AG09309 (cell line): ENCODE measurements at places on chromosomes 7 and 10.

GRCh38 chr10:101214446-101215396 is 14.5 kb downstream of the LBX1 start:
- DNase-seq = no peak

DNA sequence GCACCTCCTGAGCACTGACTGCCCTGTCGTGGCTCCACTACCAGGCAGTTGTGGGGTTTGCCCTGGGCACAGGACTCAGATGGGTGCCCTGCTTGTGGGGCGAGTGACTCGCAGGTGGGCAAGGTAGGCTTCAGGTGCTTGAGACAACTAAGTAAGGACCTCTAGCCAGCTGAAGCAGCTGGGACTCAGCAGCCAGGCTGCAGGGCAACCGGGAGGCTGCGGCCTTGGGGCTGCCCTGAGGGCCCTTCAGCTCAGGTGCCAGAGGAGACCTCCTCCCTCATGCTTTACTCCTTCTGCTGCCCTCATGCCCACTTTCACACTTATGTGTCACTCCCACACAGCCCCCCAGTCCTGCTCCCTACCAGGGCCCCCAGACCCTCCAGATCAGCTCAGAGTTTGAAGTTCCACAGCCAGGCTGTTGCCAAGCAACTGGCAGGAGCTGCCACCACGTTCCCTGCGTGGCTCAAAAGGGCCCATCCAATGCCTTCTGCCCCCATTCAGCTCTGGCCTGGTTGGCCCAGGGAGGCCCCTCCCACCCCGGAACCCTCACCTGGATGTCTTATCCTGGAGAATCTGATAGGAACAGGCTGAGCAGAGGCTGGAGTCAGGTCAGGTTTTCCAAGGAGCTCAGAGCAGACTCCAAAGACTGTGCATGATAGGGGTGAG is 10.0 kb downstream of the TLX1 start:
- DNase-seq = no peak

- DNase-seq = no peak
Measured at GRCh38 chr7:23161482-23161881, 20.4 kb upstream of the NUP42 start.

DNA sequence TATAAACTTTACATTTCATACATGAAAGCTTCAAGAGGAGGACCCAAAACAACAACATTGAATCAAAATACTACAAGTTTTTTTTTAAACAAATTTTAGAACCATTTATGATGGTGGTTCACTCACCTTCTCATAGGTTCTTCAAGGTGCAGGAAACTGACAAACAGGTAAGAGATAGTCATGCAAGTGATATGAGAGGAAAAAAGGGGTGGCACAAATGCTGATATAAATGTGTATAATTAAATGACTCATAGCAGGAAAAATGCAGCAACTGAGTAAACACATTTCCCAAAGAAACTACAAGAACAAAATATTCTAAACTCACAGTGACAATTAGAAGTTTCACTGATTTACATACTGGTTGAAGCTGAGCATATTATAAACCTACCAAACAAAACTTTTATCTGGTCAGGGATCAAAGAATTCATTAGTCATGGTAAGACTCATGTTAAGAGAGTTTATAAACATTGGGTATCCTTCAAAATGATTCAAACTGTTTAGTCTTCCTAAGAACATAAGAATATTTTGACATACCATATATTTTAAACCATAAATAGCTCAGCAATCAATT is 14.1 kb downstream of the ZWINT start:
- DNase-seq = no peak

GRCh38 chr7:91080351-91080750 is 183.9 kb upstream of the FZD1 start:
- DNase-seq = no peak

DNA sequence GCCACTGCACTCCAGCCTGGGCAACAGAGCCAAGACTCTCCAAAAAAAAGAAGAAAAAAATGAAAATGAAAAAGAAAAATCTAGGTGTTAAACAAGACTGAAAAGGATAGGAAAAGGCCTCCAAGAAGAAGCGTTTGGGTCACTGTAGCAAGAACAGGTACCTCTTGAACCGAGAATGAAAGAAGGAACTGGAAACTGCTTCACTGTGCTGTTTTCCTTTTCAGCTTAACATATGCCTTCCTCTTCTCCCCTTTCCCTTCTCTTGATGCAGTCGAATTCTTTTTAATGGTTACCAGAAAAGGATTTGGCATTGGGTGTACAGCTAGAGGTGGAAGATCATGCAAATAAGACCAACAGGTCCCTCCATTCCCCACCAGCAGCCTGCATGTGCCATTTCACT is 28.1 kb downstream of the LRRC4 start:
- no peak for DNase-seq

- DNase-seq = peak; percentile 66
Measured at GRCh38 chr10:30812018-30812851, 182.7 kb upstream of the LYZL2 start.

DNA sequence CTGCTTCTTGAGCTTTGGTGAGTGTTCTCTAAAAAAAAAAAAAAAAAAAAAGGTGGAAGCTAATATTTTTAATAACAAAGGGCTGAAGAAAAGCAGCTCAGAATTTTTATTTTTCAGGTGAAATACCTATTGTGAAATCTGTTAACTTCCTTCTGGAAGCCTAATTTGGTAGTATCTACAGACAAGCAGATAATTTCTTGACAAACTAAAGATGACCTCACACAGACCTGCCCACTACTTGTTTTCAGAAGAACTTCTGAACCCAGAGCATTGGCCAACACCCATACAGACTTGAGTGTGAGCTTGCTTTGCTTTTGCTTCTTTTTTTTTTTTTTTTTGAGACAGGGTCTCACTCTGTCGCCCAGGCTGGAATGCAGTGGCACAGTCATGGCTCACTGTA is 31.2 kb downstream of the LRRC4 start:
- DNase-seq = no peak

DNA sequence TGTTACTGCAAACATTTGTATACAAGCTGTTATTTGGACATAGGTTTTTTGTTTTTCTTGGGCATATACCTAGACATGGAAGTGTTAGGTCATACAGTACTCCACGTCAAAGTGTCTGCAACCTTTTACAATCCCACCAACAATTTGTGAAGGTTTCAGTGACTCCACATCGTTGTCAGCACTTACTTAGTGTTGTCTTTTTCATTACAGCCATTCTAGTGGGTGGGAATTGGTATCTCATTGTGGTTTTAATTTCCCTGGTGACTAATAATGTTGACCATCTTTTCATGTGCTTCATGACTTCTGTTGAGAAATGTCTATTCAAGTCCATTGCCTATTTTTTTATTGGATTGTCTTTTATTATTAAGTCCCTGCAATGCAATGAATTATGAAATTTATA is 95.0 kb downstream of the UBE3C start:
- peak; percentile 47 for DNase-seq

- no peak for DNase-seq
Measured at GRCh38 chr10:3622845-3623621, 162.0 kb downstream of the KLF6 start.

- DNase-seq = no peak
Measured at GRCh38 chr7:157674715-157675426, 338.1 kb downstream of the DNAJB6 start.

DNA sequence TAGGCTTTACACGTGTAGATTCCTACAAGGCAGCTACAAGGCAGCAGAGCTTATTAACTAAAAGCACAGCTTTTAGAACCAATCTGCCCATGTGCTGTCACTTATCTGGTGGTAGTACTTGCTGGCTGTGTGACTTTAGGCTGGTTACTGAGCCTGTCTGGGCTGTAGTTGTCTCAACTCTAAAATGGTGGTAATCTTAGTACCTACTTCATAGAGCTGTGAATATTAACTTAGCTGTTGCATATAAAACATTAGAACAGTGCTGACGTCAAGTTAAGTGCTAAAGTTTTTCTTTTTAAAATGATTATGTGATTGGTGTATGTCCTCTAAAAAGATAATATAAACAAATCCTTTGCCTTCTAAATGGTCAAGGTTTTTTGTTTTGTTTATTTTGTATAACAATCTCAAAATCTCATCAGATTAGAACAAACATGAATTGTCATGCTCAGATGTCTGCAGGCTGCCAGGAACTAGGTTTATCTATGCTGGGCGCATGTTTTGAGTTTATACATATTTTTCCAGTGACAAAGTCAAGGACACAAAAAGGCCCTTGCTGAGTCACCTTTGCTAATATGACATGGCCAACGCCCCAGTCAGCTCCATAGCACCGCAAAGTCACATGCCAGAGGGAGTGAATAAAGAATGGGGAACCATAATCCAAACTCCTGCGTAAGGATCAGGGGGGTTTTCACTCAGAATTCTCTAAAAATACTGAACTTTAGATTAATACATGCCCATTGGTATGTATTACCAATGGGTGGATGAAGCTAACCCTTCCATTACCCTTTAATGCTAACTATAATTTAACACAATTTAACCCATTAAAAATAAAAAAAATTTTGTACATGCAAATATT is 39.8 kb upstream of the ARL4A start:
- DNase-seq = no peak

GRCh38 chr7:103632005-103632639 is 186.1 kb upstream of the SLC26A5 start:
- no peak for DNase-seq

- no peak for DNase-seq
Measured at GRCh38 chr7:120254845-120255244, 18.1 kb upstream of the KCND2 start.
